ENCODE measurements at places on chromosomes 6 and 20.

DNA sequence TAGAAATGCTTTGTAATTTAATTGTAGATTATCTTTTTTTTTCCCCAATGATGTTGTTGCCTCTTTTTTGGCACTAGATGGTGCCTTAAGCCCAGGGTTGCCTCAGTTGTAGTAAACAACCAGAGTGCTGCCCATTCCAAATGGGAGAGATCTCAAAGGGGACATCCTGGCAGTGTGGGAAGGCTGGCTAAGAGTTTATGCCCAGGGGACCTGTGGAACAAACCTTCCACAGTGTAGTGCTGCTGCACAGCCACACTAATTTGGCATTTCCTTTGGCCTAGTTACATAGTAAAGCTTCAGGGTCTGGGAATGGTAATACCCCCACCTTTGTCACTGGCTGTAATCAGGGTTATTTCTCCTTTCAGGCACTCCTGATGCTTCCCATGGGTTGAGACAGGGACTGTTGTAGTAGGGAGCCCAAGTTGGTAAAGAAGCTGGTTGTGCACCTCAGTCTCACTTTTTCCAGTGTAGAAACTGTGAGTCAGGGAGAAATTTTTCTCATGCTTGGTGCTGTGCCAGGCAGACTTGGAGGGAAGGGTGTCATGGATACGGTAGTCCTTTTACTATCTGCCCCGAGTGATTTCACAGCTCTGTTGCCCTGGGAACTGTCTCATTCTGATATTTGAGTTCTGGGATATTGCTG lies 177.8 kb upstream of the ECI2 start:
- no peak for DNase-seq

- DNase-seq = no peak
Measured at GRCh38 chr6:13653296-13653695, 38.2 kb downstream of the NOL7 start.

DNA sequence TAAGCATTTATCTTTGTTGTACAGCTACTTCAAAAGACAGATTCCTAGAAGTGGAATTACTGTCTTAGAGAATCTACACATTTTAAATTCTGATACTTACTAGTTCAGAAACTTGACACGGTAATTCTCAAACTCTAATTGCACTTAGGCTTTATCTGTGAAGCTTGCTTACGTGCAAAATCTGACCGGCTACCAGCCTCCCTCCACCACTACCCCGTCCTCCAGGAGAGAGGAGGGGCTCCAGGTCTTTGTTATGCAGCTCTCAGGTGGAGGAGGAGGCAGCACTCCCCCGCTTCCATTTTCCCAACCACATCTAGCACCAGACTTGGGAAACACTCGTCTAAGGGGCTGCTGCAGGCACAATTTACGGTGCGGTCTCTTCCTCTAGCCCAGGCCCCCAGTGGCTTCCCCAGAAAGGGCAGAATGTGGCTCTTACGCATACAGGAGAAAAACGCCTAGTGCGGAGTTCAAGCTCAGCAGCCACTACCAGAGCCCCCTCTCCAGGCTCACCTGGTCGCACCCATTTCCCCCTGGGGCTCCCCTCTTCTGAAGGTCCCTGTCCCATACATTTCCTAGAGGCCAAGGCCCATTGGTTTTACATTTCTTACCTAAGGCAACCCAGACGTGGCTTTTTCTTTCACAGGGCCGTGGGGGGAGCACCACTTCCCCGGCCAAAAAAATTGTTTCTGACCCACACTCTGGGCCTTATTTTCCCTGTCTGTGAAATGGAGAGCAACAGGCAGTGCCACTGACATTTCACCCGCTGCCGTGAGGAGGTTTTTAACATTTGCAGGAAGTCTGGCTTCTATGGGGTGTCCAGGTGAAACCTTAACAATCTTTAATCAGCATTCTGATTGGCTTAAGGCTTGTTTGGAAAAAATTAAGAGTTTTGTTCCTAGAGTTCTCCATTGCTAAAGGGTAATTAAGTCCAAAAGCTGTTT lies 1.6 kb upstream of the TGIF2 start:
- no peak for DNase-seq

GRCh38 chr20:36035745-36036144 lies 67.4 kb downstream of the CNBD2 start:
- DNase-seq = no peak

DNA sequence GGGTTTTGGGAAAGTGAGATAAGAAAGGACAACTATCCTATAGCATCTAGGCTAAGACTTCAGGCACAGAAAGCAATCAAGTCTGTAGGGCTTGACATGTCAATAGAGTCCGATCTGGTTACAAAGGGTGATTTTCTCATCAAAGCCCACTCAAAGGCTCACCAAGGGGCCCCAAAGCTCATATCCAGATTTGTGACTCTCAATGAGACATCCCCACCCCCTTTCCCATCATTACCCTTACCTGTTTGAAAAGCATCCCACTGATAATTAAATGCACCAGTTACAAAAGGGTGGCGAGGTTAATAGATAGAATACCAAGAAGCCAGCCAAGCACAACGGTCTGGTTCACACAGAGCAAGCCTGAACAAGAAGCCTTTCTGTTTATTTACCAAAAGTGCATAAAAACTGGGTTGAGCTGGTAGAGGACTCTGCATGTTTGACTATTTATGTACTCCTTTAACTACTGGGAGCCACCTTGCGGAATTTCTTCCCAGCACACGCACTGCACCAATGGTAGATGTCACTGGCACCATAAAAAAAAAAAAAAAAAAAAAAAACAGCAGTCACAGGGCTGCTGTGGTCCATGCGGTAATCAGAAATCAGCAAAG lies 6.1 kb downstream of the JAG1 start:
- no peak for DNase-seq

DNA sequence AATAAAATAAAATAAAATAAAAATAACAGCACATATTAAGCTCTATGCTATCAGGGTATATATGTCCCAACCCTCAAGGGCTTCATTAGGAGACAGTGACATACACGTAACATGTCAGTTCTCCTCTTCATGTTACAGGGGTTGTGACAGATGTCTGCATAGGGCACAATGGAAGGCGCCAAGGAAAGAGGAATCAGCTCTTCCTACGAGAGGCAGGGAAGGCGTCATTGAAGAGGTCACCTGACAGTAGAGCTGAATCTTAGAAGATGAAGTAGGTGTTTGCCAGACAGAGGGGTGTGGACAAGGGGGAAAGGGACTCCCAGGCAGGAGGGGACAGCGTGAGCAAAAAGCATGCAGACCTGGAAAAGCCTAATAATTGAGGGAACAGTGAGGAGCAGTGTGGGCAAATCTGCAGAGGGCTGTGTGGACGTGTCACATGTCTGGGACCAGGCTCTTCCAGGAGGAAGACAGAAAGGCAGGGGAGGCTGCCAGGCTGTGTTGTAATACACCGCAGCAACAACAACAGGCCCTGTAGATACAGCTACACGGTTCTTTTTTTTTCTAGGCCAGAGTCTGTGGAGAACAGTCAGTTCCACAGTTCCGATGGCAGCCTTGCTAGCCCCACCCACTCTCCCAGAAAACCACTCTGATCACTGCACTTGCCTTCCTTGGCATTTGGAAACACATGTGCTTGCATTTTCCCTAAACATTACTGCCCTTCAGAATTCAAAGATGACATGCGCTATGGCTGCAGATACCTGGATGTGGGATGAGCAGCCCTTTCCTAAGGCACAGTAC lies 2.5 kb upstream of the FKBP5 start:
- no peak for DNase-seq

GRCh38 chr6:73766040-73766439 lies 70.0 kb downstream of the CD109 start:
- DNase-seq = no peak

DNA sequence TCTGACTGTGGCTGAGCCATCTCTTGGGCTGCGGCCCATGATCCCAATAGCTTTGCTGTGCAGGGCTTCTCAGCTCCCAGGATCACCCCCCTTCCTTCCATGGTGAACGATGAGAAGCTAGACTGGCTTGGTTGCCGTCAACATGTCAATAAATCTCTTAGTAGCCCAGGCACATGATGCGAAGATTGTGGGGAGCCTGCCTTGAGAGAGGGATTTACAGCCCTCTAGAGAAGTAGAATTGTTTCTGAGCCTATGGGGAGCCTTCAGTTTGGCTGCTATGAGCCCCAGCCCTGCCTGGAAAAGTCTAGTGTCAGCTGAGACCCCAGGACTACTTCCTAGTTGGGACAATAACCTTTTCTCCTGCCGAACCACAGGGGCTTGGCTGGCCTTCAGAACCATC lies 3.3 kb upstream of the PIGT start:
- DNase-seq = no peak

- no peak for DNase-seq
Measured at GRCh38 chr6:158568549-158568948, 8.7 kb downstream of the TMEM181 start.
